Non-pigmented ciliary epithelial cell (primary cell): ENCODE measurements at places on chromosomes 1 and 21.

GRCh38 chr1:212396638-212397037 is 18.0 kb downstream of the PACC1 start:
- DNase-seq, result no peak

GRCh38 chr1:225635649-225636048 is 17.3 kb downstream of the ENAH start:
- DNase-seq, result no peak

GRCh38 chr1:243596431-243597062 is 253.5 kb downstream of the AKT3 start:
- peak; percentile 95 for DNase-seq

DNA sequence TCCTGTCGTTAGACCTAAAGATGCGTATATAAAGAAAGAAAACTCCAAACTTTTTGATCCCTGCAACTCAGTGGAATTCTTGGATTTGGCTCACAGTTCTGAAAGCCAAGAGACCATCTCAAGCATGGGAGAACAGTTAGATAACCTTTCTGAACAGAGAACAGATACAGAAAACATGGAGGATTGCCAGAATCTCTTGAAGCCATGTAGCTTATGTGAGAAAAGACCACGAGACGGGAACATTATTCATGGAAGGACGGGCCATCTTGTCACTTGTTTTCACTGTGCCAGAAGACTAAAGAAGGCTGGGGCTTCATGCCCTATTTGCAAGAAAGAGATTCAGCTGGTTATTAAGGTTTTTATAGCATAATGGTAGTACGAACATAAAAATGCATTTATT is 33.1 kb downstream of the MDM4 start:
- no peak for DNase-seq

DNA sequence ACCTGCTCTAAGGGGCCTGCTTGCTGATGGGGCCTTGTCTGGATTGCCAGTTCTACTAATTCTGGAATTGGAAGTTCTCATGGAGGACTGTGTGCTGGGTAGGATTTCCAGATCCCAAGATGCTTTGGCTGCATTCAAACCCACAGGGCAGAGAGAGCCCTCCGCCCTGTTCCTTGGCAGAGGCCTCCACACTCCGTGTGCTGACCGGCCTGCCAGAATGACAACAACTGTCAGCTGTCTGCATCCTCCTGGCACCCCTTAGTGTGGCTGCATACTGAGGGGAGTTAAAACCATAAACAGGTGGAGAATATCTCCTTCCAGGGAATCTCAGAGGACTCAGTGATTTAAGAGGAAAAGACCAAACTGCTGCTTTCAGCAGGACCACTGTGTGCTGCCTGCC is 60.7 kb downstream of the ADARB1 start:
- DNase-seq, result no peak

DNA sequence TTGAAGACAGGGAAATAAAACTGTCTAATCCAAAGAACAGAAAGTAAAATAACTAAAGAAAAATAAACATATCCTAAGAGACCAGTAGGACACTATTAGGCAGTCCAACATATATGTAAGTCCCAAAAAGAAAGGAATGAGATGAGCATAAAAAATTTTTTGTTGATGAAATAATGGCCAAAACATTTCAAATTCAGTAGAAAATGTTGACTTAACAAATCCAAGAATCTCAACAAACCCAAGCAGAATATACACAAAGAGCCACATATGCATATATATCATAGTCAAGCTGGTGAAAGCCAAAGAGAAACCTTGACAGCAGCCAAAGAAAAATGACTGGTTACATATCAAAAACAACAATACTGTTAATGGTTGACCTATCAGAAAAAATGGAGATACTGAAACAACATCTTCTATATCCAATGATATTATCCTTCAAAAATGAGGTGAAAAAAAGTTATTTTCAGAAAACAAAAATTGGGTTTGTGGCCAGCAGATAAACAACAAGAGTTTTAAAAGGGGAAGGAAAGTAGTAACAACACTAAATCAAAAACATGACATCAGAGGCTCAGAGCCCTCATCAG is 26.4 kb downstream of the ZNF644 start:
- DNase-seq, result no peak

- DNase-seq, result no peak
Observed at GRCh38 chr1:215612391-215612790, 45.3 kb downstream of the KCTD3 start.

- DNase-seq, result no peak
Observed at GRCh38 chr21:26080211-26080610, 90.4 kb downstream of the APP start.

DNA sequence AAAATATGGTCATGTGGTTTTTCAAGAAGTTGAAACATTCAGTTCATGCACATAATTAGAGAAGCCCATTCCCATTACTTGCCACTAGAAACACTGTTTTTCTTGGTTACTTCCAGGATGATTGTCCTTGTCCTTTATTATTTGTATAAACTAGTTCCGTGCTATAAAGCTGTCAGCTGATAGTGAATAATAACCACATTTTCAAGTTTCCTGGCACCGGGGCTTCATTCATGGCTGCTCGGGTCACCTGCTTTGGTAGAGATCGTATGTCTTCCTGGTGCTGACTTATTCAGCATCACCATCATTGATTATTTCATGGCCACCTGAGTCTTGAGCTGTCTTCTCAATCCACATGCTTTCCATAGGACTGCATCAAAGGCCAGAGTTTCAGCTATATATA is 62.9 kb upstream of the ZNF326 start:
- DNase-seq, result no peak

DNA sequence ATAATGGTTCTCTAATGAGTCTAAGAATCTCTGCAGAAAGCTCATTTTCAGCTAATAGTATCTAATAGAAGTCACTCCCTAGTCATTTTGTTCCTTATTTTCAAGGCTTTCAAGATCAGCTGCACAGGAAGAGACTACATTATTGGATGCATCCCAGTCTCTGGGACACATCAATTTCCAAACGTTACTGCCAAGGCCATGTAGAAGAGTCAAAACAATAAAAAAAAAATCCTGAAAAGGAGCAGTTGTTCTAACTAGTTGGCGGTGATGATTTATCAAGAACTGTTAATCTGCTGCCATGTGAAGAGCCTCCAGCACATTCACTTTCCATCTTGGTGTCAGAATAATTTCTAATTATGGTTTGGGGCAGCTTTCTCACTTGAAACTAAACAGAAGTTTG is 5.7 kb downstream of the DDAH1 start:
- no peak for DNase-seq

DNA sequence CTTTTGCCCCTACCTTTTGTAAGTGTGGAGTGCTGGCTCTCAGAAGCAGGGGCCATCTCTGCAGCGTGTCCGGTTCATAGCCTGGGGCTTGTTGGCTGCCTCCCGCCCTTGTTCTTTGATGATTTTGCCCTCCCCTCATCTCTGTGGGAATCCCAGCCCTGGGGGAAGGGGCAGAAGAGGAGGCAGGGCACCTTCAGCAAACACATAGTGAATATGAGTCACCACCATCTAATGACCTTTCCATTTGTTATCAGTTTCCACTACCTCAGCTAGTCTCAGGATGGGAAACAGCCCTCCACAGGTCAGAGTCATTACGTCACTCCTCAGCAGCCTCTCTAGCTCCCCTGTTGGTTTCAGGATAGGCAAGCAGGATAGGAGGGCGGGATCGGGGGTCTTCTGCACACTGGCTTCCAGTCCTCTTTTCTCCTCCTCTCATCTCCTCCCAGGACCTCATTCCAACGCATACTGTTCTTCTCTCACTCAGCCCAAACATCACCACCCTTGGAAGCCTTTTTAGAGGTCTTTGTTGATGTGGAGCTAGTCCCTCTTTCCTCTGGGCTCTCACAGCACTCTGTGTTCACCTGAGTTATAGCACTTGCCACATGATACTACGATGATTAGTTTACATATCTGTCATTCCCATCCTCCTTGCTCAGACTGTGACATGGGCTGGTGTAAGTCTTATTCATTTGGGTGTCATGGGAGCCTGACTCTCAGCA is 15.8 kb downstream of the GADD45A start:
- no peak for DNase-seq

DNA sequence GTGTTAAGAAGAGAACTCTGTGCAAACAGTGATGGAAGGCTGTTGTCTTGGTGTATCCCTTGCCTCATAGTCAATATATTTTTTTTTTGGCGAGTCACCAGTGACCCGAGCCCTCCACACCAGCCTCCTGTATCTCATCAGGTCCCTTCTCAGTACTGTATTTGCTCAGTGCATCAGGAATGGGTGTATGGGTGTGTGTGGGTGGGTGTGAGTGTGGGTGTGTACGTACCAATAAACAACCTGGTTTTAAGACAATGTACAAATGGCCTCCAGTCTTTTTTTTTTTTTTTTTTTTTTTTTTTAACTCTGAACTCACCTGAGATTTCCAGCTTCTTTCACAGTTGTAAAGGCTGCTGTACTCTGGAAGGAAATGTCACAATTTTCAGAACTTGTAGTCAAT is 7.3 kb downstream of the MYOG start:
- DNase-seq, result no peak

GRCh38 chr1:32518976-32519375 is 20.3 kb upstream of the ZBTB8A start:
- DNase-seq, result no peak

DNA sequence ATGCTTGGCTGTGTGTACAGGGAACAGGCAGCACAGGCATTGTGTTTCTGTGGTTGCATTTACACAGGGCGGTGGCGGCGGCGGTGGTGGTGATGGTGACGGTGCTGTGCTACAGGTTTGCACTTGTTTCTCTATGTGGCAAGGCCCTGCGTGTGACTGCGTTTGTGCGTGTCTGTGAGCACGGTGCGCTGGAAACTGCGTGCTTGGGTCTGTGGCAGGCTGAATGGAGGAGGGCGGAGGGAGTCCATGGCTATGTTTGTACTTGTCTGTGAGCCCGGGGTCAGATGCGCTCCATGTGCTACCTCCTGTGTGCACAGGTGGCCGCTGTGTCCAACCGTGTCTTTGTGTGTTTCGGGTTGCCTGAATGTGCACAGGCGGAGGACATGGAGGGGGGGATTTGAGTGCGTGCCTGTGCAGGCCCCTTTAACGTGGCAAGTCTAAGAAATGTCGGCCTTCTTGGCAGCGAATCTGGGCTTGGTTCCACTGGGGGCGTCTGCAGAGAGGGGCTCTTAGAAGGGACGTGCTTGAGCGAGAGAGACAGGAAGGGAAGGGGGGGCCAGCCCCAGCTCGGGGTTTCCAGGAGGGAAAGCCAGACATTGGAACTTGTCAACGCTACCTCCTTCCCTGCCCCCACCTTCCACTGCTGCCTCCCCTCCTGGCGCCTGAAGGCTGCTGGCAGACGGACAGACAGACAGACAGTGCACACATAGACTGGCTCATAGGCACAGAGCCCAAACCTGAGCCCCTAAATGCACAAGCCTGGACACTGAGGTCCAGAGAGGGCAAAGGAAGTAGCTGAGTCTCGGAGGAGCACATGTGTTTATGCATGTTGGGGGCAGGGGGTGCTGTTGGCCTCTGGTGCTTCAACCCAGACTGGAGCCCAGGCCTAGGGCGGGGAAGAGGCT is 32.7 kb upstream of the WASF2 start:
- DNase-seq, result no peak

GRCh38 chr1:116807394-116808199 is 53.4 kb downstream of the CD2 start:
- DNase-seq, result no peak

GRCh38 chr21:31133243-31133830 is 95.1 kb upstream of the KRTAP19-8 start:
- no peak for DNase-seq

DNA sequence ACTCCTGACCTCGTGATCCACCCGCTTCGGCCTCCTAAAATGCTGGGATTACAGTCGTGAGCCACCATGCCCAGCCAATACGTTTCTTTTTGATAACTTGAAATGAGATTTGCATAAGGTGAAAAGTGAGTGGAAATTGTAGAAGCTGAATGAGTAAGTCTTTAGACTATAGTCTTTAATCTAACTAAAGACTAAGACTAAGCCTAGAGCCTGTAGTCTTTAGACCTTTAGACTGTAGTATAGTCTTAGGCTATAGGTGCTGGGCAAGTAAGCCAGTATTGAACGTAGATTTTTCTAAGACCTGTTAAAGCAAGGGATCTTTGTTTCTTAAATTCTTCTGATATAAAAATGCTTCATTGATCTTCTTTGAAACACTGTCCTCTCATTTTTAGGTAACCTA is 12.1 kb downstream of the PPP2R5A start:
- no peak for DNase-seq

GRCh38 chr1:197065559-197065958 is 1.5 kb downstream of the F13B start:
- DNase-seq, result peak; percentile 8

GRCh38 chr21:37168666-37169065 is 95.6 kb downstream of the TTC3 start:
- DNase-seq, result no peak

- no peak for DNase-seq
Observed at GRCh38 chr21:34120867-34121266, 47.5 kb downstream of the MRPS6 start.

DNA sequence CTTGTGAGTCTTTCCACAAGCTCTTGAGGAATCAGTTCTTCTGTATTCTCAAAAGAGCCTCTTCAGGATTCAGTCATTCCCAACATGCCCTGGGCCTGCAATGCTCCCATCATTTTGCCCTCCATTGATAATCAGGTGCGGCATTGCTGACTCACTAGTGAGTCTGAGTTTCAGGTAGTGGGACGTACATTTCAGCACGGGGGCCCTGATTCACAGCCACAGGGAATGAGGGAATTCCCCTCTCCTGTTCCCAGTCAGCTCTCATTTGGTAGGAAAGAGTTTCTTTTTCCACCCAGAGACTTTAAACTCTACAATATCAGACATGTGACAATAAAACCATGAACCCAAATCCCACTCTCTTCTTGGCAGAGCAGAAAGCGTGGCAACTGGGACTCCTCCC is 3.7 kb upstream of the IRF6 start:
- no peak for DNase-seq

DNA sequence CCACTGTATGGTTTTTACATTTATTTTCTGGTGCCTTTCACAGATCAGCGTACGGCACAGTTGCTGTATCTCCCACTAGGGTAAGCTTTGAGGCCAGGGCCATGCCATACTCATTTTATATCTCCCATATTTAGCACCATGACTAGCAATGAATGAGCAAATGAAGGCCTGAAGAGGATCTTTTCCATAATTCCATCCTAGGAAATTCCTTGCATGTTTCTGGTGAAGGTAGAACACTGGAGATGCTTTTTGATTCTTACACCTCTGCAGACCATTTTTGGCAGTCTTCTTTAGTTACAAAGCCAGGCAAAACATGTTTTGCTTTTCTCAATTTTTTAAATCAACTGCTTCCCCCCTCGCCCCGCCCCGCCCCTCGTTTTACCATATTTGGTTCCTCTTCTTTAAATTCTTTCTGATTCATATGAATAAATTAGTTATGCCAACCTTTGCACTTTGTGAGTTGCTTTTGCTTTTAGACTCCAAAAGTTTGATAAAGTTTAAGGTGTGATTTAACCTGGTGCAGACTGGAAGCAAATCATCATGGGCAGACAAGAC is 78.9 kb upstream of the AK4 start:
- no peak for DNase-seq
